Cortex of kidney (tissue), 1 donor: ENCODE measurements at places on chromosomes 2 and 18.

DNA sequence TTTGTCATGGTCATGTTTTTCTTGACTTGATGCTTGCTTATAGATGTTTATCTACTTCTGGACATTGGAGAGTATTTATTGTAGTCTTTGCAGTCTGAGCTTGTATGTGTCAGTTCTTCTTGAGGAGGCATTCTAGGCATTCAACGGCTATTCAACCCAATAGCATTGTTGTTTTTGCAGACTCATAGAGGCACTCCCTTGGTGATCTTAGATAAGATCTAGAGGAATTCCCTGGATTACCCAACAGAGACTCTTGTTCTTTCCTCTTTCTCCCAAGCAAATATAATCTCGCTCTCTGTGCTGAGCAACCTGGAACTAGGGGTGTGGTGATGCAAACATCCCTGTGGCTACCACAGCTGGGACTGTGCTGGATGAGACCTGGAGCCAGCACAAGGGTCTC lies 40.4 kb downstream of the SYT4 start:
- DNase-seq, result no peak

DNA sequence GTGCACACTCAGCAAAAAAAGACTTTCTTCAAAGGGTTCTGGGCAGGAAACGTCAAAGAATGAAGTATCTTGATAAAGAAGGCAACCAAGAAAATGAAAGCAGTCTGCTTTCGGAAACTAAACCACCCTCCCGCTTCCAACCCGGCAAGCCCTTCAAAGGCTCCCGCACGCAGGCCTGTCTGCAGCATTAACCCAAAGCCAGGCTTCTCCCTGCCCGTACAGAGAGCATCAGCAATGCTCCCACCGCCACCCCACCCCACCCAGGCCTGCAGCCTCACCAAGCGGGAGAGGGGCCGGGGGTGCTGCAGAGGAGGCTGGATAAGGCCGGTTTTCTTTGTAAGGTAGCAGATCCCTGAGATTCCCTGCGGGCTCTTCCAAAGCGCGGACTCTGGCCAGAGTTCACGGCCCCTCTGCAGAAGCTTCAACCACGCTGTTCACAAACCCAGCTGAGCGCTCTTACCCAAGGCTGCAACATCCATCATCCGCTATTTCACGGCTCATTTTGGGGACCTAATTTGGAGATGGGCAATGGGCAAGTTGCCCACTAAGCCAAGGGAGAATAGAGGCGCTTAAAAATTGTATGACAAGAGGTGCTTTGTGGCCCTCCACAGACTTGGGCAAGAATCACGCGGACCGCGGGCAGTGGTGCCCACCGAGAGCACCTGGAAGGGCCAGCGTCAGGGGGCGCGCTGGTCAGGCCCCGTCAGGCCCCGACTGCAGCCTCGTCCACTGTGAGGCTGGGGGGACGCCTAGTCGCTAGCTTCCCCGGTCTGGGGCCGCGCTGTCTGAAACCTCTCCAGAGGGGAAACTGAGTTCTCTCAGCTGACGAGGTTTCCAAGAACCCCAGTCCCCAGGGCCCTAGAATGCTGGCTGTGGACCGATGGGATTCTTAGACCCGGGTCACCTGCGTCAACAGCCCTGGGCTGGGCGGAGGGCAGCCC lies 225.4 kb upstream of the ID2 start:
- no peak for DNase-seq

DNA sequence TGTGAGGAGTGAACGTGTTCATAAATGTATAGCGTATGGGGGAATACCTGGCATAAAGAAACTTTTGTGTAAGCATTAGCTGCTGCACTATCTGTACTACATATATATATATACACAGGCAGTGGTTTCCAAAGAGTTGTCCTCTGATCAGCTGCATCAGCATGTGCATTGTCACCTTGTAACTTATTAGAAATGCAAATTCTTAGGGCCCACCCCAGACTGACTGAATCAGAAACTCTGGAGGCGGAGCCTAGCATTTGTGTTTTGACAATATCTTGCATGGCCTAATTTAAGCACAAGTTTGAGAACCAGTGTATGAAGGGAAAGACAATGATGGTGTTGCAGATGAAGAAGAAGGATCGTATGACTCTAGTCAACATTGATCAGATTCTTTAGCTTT lies 299.5 kb downstream of the CCDC102B start:
- DNase-seq, result no peak

DNA sequence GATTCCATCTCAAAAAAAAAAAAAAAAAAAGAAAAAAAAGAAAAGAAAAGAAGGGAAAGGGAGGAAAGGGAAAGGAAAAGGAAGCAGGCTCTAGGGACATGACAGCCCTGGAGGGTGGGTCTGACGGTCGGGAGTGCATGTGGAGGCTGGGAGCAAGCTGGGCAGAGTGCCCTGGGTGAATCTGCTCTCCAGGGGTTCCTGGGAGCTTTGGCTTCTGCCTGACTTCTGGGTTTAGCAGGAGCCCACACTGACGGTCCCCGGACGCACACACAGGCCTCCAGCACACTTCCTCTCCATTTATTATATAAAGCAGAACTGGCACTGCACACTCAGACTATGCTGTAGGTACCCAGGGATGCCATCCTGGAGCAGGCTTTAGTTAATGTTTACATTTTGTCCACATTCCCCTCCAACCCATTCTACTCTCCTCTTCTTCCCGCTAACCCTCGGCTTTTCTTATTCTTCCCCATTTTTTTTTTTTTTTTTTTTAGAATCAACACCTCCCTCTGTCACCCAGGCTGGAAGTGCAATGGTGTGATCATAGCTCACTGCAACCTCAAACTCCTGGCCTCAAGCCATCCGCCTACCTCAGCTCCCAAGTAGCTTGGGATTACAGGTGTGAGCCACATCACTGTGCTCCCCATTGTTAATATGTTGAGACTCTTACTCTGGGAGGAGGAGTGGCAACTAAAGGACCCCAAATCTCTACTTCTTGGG lies 151.1 kb upstream of the SLC1A4 start:
- DNase-seq, result no peak
